Midbrain (tissue), 1 donor: ENCODE measurements at places on chromosomes 2 and 18.

DNA sequence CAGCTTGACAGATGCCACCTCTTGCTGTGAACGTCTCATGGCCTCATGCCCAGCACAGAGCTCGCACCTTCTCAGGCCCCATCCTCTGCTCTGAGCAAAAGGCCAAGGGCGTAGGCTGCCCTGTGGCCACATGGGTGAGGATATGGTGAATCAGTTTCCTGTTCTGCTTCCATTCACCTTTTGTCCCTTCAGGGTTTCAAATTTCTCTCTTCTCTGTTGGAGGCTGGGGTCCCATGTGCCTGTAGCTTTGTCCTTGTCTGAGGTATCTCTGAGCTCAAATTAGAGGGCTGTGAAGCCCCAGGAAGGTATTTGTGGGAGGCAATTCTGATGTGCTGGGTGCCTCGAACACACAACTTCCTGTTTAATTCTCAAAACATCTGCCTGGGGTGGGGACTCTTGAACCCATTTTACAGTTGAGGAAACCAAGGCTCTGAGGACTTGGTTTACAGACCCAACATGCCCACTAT lies 29.0 kb downstream of the ZAP70 start:
- no peak for DNase-seq

DNA sequence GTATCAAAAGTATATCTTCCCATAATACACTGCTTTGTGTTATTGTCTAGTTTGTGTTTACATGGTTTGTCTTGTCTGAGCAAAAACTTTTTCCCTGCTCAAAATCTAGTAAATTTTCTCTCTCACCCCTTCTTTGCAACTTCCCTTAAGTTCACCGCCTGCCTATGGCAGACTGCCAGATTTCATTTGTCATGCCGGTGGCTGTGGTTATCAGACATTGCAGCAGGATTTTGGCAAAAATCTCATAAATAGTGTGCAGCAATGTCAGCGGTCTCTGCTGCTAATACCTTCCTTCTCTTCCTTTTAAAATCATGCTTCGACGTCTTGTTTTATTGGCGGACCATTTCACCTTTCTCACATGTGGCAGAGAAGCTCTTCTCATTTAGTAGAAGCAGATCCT lies 45.6 kb upstream of the TMEM178A start:
- peak; percentile 6 for DNase-seq

DNA sequence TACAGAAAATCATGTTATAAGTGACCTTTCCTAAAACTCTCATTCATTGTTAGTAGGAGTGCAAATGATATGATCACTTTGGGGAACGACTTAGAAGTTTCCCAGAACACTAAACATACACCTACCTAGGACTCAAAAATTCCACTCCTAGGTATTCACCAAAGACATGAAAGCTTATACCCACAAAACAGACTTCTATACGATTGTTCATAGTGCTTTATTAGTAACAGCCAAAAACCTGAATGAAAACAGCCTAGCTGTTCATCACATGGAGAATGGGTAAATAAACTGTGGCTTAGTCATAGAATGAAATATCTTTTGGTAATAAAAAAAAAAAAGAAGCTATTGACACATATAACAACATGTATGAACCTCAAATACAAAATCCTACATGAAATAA lies 8.8 kb downstream of the NOL10 start:
- DNase-seq, result no peak

GRCh38 chr2:163778045-163778781 lies 42.4 kb upstream of the FIGN start:
- DNase-seq, result no peak

DNA sequence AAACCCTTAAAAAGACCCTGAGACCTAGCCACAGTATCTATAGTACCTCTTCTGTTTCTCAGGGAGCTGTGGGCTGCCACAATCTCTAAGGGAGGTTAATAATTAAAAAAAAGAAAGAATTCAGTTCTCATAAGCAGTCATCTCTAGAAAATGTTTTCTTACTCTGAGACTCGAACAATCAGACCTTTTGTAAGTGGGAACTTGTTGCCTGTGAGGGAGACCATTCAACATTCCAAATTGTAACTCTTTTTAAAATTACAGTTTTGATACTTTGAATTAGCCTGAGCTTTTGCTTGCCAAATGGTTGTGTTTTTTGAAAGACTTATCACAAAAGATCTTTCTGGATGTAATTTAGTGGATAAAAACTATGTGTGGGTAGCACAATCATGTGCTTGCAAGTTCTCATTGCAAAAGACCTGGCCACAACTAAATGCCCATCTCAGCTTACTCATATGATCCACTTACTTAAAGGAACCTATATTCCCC lies 33.3 kb downstream of the IL1R2 start:
- DNase-seq, result no peak

DNA sequence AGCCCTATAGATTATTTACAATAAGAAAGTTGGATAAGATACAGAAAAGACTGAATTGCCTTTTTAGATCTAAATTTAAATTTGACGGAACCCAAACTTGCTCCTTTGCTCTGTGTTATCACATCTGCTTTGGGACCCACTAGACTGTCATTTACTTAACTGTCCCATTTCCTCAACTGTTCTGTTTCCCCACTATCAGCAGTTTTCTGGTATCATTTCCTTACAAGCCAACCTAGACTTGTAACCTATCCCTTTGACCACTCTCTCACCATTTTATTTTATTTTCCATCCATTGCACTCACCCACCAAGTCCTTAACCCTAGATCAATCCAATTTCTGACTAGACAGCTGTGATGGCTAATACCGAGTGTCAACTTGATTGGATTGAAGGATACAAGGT lies 38.6 kb upstream of the CD28 start:
- DNase-seq, result no peak

DNA sequence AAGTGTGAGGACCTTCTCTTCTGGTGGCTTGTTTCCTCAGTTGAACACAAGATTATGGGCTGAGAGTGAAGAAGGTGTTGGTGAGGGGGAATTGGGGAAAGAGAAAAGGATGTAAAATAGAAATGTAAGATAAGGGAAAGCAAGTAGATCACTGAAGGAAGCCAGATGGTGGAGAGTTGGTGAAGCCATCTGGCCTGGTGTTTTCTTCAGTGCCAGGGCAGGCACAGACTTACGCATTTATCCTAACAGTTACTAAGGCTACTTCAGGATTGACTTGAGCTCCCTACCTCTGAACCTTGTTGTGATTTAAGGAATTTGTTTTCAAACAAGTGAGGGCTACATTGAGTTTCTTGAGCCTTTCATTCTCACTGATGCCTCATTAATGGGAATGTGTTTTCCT lies 113.8 kb downstream of the GALNT1 start:
- DNase-seq, result no peak

GRCh38 chr18:26911840-26912239 lies 46.3 kb upstream of the AQP4 start:
- DNase-seq, result no peak

- DNase-seq, result no peak
These were observed 82.2 kb downstream of the FAM124B start for GRCh38 chr2:224319750-224320149.

DNA sequence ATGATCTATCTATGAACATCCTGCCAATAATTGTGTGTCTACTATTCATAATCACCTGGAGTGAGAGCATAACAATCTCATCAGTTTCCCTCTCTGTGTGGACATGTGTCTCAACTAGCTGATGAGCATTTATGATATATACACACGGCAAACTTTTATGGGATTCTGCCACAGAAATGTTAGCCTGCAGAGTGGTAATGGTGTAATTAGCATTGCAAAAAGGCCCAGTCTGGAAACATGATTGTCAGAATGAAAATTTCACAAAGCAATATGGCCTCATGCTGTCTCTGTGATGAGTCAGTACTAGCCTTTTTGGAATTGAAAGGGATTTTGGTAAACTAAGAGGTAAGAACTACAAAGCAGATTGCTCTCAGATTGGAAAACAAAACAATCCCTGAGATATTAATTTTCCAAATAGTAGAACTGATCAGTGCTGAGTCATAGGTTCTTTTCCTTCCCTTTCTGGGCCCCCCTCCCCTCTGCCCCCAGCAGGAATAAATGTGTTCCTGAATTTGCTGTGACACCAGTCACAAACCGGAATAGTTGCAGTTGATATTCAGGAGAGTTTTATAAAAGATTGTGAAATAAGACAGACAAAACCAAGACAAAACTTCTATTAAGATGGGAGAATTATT lies 189.2 kb downstream of the OSR1 start:
- no peak for DNase-seq

DNA sequence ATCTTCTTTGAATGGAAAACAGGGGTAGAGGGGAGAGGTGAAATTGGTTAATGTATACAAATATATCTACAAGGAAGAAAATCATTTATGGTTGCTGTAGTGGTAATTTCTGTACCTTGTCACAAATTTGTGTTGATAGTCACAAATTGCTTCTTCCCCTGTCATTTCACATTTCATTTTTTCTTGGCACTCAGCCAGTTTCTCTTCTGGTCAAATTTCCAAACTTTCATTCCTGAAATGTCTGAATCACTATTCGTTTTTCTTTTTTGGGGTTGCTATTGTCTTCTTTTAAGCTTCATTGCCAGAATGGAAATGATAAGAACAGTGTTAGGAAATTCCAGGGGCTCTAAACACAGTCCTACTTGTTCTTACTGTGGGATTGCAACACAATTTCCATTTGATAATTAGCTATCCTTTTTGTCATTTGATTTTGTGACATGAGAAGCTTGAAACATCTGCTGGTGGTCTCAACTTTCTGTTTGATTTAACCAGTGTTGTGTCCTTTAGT lies 136.0 kb upstream of the GCFC2 start:
- DNase-seq, result no peak

- DNase-seq, result no peak
These were observed 444.2 kb downstream of the PTPRM start for GRCh38 chr18:8011361-8011760.

DNA sequence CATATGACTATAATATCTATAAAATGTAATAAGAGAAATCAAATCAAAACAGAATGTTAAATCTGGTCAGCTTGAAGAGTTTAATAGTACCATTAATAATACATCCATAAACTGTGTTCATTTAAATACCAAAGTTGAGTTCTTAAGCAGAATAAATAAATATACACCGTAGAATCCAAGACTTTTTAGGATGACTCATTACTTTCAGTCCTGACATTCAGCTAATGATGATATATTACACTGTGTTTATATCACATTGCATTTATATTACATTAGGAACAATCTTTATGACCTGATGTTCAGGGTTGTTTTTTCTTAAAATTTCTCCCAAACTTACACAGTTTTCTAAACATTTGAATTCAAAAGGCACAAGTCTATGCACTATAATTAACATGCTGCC lies 331.3 kb downstream of the SS18 start:
- no peak for DNase-seq

DNA sequence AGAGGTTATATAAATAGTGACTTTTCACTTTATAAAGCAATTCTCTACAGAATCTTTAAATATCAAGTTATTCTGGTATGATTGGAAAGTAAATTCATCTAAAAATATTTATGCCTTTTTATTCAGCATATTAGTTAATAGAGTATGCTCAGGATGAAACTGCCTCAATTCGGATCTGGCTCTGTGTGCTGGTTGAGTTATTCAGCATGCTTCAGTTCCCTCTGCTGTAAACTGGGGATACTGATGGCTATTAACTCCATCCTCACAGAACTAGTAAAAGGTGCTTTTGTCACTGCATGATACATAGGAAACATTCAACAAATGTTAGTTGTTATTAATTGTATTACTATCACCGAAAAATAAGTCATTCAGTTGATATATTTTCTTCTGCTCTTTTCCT lies 250.3 kb downstream of the NRXN1 start:
- DNase-seq, result no peak

GRCh38 chr2:152036611-152037469 lies 62.0 kb downstream of the CACNB4 start:
- peak; percentile 82 for DNase-seq

GRCh38 chr18:58359620-58360019 lies 269.3 kb downstream of the ALPK2 start:
- no peak for DNase-seq

DNA sequence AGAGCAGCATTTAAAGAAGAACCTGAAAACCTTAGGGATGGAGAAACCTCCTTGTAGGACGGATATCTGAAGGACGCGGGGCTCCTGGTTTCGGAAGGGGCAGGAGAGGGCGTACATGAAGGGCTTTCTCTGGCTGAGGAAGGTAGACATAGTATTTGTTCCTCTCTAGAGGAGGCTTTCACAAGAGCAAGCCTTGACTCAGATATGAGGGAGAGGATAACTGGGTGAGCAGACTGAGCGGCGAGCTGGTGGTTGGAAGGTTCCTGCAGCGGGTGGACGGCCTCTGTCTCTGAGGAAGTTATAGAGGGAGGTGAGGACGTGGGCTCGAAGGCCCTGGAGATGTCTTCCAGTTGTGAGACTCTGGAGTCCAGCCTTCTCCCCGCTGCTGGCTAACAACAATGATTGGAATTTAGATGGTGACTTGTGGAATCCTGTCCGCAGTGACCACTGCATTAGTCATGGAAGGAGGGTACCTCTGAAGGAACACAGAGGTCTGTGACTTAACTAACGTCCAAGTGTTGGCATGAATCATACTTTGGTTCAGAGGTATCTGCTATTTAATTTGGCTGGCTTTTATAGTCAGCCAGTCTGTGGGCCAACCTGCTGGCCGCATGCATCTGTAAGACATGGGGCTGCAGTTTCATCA lies 80.9 kb downstream of the ASAP2 start:
- no peak for DNase-seq

GRCh38 chr2:45755585-45756335 lies 104.3 kb downstream of the PRKCE start:
- DNase-seq, result no peak

GRCh38 chr2:29209551-29209950 lies 94.3 kb downstream of the CLIP4 start:
- no peak for DNase-seq

DNA sequence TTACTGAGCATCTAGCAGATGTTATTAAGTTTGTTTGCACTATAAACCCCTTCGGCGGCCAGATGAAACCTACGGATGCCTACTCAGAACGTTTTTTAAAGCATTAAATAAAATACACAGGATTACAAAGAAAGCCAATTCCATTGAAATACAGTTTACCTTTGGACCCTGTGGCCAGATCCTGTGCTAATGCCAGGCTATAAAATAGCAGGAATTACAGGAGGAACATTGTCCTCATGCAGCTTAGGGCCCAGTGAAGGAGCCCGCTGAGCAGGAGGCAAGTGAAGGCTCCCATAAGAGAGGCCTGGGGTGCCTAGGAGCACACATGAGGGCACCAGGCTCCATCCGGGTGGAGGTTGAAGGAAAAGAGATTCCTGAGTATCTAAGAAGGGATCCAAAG lies 310.4 kb downstream of the MTX2 start:
- DNase-seq, result no peak
